ENCODE measurements at places on chromosomes 6 and 20.

- peak; percentile 2 for DNase-seq
Observed at GRCh38 chr6:145332011-145332410, 403.3 kb downstream of the EPM2A start.

GRCh38 chr6:43623880-43624785 lies 4.9 kb downstream of the GTPBP2 start:
- DNase-seq = no peak

- peak; percentile 82 for DNase-seq
Observed at GRCh38 chr6:30814146-30815040, 69.9 kb upstream of the DDR1 start.

- peak; percentile 95 for DNase-seq
Observed at GRCh38 chr6:113690281-113691259, 166.6 kb upstream of the MARCKS start.

GRCh38 chr6:1526398-1527072 lies 83.2 kb upstream of the FOXC1 start:
- no peak for DNase-seq

DNA sequence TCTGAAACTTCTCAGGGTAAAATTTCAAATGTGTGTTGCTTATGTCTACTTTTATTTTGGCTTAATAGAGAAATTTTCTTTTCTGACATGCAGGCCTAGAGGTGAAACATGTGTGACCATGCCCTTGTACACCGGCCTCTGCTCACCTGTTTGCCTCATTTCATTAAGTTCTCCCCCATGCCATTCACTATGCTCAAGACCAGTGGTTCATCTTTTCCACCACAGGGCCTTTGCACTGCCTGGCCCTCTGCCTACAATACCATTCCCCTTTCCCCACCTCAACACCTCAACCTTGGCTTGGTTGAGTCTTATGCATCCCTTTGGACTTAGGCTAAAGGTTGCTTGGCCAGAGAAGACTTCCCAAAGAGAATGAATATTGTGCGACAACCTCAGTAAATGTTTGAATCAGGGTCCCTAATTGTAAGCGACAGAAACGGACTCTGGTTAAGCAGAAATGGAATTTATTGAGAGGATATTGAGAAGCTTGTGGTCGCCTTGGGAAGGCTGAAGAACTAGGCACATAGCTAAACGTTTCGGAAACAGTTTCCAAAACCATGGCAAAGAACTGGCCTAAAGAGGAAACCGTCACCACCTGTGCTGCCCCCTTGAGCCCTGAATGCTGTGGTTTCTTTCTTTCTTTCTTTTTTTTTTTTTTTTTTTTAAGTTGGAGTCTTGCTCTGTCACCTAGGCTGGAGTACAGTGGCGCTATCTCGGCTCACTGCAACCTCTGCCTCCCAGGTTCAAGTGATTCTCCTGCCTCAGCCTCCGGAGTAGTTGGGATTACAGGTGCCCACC lies 152.2 kb downstream of the SOX4 start:
- DNase-seq = no peak

DNA sequence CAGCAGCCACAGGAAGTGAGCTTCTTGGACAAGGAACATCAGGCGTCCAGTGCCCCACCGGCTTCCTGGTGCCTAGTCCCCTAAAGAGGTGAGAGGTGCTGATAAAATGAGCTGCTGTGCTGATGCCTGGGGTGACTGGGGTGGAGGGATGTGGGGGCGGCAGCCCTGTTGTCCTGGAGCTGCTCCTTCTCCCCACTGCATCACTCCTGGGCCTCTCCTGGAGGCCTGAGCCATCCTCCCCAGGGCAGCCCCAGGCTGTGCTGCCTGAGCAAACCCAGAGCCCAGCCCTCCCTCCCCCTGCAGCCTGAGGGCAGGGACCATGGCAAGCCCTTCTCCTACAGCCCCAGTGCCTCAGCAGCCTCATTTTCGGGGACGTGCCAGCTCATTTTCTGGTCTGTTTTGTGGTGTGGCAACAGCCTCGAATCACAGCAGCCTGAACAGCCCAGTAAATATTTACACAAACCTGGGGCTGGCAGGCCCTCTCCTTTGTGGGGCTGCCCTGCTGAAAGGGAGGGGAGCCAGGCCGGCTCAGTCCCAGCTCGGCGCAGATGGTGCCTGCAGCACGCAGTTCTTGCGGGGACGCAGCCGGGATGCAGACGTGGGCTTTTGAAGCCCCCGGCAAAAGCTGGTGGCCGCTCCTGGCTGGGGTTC lies 259.9 kb downstream of the DLL1 start:
- DNase-seq = no peak

GRCh38 chr6:113859349-113860180 lies 2.4 kb downstream of the MARCKS start:
- no peak for DNase-seq

- no peak for DNase-seq
Observed at GRCh38 chr6:40417031-40417430, 170.1 kb downstream of the LRFN2 start.

DNA sequence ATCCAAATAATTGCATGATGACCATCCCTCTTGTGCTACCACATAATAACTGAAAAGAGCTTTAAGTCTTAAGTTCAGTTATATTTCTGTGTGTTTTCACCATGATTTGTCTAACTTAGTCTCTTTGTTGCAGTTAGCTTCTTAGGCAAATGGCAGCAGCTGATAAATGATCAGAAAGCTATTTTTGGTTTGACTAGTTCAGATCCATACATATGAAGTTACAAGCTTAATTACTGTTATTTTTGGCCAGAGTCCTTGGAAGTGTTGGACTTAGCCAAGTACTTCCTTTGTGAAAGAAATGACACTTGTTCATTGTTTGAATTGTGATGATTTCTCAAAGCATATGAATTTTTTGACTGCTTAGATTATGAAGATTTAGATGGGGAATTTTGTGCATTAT lies 54.2 kb downstream of the HIVEP1 start:
- no peak for DNase-seq

DNA sequence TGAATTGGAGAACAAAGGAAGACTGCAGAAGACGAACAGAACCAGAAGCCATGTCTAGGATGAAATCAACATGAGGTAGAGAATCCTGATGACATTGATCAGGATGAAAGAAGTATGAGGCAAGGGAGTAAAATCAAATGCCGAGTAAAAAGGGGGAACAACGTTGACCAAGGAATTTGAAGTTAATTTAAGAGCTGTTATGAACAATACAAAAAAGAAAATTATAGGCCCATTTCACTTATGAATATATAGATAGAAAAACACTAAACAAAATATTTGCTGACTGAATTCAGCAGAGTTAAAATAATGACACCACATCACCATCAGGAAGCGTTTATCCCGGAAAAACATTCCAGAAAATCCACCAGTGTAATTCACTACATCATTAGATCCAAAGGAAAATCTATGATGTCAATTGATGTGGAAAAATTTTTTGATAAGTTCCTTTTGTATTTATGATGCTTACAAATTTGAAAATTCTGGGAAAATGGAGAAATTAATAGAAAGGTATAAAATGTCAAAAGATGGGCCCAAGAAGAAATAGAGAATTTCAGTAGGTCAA lies 8.1 kb upstream of the CCN5 start:
- DNase-seq = no peak
